ENCODE measurements at places on chromosomes 6 and 20.

DNA sequence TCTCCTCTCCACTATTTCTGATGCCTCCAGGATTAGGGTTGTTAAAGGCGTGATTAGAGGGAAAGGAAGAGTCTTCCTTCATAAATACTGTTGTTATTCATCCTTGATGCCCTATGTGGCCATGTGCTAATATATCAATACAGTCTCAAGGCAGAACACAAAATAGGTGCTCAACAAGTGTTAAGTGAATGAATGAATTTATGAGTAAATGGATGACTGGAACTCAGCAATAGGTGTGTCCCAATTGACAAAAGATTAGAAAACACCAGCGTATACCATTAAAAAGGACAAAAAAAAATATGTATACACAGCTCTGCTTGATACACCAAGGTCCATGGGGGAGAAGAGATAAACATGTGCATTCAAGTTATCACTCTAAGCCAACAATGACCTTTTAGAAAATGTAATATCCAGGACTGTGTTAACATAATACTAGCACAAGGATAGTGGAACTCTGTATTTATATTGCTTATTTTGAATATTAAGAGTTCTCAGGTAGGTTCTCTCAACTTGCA lies 171.2 kb upstream of the MYLIP start:
- DNase-seq = no peak

GRCh38 chr20:47506335-47506734 lies 4.6 kb downstream of the NCOA3 start:
- DNase-seq = no peak

DNA sequence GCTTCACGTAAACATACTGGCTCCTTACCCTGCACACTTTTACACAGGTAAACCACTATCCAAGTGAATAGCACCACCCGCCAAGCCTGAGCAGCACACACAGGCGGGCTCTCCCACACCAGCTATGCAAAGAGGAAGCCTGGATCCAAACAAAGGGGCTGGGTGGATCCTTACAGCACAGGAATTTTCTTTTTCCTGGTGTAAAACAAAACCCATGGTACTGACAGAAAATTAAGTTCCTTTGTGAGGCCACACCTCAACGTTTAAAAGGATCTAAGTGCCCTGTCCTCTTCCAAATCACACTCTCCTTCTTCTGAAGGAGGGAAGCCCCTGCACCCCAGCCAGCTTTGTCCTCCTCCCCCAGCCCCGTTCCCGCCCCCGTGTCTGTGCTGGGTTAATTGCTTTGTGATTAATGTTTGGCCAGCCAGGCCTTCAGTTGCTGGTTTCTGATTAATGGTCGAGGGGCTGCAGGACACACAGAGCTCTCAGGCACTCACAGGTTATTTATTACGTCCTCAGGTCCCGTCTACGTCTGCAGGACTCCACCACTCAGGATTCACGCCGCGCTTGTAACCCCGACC lies 6.1 kb downstream of the DACT2 start:
- no peak for DNase-seq

DNA sequence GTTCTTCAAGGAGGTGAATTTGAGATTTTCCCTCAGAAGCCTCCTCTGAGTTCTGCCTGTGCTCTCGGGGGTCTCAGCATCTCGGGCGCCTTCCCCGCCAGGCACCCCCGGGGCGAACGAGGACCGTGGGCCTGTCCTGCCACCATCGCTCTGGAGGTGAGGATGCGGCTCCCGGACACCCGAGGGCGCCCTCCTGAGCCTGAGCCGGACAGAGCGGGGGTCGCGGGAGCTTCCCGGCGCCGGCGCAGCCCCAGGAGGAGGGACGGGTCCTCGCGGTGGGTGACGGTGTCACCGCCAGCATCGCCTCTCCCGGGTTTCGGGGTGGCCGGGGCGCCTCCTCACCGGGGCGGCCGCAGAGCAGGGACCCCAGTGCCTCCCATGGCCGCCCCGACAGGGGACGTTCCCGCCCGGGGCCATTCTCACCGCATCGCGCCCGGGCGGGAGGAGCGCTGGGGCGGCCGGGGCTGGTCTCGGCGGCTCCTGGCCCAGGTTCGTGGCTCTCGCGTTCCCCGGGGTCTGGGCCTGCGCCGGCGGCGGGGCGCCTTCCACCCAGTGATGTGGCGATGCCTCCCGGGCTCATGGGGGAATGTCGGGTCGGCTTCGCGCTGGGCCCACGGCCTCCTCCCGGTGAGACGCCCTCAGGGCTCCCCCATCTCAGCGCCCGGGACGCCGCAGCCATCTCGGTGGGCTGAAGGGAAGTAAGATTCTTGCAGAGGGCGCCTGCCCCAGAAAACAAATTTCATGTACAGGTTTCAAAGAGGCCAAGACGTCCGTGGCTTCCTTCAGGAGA lies 210.5 kb downstream of the ERMARD start:
- DNase-seq = no peak

GRCh38 chr6:64850121-64850520 lies 856.9 kb downstream of the EYS start:
- DNase-seq = no peak

GRCh38 chr20:24097506-24098245 lies 109.1 kb upstream of the GGTLC1 start:
- DNase-seq = no peak

DNA sequence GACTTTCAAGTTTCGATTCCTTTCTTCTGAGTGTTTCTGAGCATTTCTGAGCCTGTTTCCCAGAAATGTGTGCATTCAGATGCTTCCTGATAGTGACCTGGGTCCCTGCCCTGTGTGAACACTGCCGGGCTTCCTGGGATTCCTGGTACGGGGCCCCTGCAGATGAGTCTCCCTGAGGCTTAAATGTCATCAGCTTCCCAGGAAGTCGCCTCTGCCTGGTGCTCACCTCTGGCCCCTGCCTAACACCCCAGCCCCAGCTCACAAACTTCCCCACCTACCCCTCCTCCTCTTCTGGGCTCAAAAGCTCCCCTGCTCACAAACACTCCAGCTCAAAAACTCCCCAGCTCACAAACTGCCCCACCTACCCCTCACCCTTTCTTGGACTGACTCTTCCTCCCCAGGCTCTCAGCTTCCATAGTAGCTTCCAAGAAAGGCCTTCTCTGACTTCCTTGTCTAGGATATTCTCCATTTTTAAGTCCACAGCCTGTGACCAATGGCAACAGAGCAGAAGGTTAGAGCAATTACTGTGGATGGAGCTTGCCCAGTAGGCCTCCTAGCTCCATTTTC lies 42.0 kb downstream of the TGM2 start:
- DNase-seq = no peak

DNA sequence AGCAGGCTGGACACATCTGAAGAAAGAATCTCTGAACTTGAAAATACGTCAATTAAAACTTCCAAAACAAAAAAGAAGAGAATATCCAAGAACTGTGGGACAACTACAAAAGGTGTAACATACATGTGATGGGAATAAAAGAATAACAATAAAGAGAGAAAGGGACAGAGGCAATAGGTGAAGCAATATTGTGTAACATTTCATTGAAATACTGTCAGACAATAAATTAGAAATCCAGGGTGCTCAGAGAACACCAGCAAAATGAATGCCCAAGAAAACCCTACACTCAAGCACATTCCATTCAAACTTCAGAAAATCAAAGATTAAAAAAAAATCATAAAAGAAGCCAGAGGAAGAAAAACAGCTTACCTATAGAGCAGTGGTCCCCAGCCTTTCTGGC lies 33.6 kb upstream of the ASF1A start:
- no peak for DNase-seq

DNA sequence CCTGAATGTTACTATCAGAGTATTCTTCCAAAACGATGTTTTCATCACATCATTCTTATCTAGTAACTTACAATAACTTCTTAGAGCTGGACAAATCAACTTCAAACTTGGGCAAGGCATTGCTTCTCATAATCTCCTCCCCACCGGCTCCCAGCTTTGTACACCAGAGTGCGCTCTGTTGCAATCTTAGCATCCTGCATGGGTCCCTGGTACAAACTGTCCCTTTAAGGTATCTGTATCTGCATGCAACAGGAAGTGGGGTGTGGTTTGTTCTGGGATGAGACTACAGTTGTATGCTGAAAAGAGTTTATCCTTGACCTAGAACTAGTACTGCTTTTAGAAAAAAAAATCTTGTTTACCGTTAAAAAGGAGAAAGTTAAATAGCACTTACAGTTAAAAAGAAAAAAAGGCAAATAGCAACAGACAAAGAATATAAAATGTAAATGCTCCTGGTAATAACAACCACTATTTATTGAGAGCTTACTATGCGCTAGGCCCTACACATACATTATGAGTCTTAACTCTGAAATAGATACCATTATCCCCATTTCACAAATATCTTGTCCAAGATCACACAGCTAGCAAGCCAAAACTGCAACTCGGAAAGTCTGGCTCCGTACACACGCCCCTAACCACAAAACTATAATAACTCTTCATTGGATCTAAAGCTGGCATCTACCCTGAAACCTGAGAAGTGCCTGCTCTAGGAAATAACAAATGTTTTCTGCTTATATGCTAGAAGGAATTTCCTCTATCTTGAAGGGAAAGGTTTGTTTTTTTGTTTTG lies 9.8 kb upstream of the HECA start:
- DNase-seq = peak; percentile 72

- DNase-seq = no peak
Observed at GRCh38 chr6:30727920-30728553, 7.9 kb downstream of the TUBB start.

DNA sequence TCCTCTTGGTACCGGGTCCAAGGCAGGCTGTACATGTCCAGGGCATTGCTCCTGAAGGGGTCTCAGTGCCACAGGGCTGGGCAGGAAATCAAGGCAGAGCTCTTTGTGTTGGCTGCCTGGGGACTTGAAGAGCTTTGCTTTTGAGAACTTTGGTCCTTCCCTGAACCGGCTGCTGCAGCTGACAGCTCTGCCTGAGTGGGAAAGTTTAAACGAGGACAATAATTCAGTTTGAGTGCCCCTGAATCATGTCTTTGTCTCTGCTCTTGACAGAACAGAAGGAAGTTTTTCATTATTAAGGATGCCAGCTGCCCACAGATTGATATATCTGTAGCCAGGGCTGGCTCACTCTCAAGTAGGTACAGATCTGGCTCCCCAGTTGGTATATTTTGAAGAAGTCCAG lies 56.1 kb downstream of the ANKRD6 start:
- DNase-seq = no peak

DNA sequence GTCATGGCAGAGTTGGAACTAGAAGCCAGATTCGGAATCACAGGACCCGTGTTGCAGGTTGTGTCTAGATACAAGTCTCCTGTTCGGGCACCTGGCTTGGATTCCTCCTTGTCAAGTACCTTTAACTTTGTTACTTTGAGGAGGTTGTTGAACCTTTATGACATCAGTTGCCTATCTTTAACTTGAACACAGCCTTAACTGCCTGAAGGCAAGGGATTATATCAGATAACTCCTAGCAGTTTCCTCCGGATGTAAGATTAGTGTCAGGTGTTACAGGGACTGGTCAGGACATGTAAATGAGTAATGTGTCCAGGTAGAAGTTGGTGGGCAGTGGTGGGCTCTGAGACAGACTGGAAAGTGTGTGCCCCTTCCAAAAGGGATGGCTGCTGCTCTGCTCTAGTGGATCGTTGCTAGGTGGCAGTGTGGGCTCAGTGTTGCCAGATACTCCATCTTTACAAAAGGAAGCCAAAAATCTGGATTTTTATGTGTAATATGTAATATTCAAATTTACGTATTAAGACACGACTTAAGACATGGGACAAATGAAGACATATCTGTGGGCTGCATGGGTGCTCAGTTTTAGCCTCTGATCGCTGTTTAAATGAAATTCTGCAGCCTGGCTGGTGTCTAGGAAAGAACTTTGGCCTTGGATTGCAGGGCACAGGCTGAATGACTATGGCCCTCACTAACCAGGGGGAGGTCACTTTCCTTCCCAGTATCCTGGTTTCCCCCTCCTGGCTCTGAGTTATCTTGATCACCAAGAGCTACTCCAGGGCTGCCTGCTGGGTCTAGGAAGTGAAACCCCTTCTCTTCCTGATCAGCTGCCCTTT lies 27.1 kb downstream of the CHMP4B start:
- DNase-seq = peak; percentile 52

DNA sequence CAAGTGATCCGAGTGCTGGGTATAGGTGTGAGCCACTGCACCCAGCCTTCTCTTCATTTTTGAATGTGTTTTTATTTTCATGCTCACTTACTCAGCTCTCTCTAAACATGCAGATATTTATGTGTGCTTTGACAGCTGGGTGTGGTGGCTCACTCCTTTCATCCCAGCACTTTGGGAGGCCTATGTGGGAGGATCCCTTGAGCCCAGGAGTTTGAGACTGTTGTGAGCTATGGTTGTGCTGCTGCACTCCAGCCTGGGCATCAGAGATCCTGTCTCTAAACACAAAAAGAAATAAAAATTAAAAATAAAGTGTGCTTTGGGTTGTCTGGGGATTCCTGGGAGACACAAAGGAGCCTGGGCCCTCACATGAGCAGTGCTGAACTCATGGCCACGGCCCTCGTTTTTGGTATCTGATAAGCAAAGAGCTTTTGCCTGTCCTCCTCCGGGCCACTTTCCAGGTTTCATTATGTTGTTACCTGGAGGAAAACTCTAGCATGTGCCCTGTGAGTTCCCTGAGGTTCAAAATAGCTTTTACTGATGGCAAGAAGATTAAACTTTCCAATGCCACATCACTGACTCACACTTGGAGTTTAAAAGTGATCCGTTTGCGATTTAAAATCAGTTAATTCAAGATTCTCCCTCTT lies 78.5 kb downstream of the CD164 start:
- peak; percentile 2 for DNase-seq

DNA sequence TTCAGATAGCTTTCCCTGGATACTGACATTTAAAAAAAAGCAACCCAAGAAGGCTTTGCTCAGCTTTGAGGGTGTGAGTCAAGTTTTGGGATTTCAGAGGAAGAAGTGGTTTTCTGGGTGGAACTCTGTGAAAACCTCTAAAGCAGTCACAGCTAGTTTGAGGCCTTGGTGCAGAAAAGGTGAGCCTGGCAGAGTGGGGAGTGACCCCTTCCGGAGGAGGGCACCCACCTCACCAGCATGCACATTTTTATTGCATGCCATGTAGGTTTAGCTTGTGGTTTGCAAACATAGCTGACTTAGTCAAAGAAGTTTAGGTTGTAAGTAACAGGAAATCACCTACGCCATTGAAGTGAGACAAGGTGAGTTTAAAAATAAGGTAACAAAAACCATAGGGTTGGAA lies 146.8 kb upstream of the PMEPA1 start:
- peak; percentile 83 for DNase-seq

All from mammary epithelial cell (primary cell).